Muscle of back (tissue), 13 donors: ENCODE measurements at places on chromosomes 1 and 21.

DNA sequence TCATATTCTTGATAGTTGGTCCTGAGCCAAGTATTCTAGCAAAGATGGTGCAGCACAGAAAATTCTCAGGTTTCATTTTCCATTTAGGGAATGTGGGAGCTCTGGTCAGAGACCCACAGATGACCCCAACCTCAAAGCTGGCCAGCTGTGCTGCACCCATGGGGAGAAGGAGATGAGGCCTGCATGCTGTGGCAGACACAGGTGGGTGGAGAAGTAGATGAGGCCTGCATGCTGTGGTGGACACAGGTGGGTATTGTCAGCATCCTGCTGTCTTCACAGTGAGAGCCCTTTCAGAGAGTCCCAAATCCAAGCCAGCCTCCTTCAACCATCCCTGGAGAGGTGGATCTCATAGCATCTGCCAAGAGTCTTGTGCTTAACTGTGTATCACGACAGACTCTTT lies 77.7 kb downstream of the DSCAM start:
- DNase-seq: no peak

DNA sequence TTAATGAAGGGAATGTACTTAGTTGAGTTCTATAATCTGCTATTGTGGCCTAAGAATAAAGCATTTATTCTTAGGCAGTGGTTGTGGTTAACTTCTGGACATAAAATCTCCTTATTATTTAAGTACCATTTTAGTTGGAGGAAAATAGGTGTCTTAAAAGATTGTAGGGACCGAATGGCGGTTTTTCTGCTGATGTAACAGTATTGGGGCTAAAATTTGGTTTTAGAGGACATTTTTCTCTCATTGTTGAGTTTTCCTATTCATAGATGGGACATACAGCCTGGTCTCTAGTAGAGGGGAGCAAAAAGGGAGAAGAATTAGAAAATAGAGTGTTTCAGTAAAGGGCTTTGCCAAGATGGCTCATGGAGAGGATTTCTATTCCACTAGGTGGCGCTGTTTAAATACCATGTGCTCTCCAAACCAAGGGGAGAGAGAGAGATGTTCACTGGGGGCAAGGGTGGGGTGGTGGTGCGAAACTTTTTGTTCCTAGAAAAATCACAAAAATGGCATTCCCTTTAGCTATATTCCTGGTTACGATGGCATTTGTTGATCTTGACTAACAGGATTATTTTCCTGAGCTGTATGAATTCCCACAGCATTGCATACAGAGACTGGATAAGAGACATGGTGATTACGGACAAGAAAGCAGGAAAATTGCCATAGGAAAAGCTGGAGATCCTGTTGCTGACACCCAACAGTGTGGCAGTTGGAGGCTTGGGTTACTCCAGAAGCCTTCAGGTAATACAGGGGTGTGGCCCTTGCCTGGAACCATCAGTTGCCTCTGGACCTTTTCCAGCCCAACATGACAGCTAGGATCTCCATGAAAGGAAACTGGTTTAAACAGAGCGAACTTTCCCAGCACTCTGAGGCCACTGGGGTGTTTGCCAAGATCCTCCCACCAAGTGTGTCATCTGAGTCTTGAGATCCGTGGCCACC lies 18.2 kb upstream of the FCGR2A start:
- DNase-seq: peak; percentile 64

- no peak for DNase-seq
Observed at GRCh38 chr1:206916000-206916709, 5.6 kb downstream of the FCMR start.

DNA sequence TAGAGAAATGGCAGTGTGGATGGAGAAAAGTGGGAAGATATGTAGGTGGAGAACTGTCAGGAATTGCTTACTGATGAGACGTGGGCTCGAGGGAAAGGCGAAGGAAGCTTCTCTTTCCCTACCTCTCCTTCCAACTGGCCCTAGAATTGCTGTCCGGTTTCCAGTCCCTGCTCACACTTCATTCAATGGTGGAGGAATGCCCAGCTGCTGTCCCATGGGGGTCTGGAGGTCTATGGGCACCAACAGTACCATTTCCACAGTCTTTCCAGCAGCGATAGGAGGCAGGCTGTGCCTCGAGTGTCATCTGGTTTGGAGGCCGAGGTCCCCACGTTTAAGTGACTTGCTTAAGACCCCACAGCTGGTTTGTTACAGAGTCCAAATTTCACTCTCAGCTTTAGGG lies 31.5 kb upstream of the CD1D start:
- DNase-seq: no peak

DNA sequence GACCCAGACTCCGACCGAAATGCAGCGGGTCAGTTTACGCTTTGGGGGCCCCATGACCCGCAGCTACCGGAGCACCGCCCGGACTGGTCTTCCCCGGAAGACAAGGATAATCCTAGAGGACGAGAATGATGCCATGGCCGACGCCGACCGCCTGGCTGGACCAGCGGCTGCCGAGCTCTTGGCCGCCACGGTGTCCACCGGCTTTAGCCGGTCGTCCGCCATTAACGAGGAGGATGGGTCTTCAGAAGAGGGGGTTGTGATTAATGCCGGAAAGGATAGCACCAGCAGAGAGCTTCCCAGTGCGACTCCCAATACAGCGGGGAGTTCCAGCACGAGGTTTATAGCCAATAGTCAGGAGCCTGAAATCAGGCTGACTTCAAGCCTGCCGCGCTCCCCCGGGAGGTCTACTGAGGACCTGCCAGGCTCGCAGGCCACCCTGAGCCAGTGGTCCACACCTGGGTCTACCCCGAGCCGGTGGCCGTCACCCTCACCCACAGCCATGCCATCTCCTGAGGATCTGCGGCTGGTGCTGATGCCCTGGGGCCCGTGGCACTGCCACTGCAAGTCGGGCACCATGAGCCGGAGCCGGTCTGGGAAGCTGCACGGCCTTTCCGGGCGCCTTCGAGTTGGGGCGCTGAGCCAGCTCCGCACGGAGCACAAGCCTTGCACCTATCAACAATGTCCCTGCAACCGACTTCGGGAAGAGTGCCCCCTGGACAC lies 534 bp downstream of the C1orf56 start:
- DNase-seq: peak; percentile 63

GRCh38 chr1:188314557-188315137 lies 1485.9 kb downstream of the PLA2G4A start:
- DNase-seq: no peak

DNA sequence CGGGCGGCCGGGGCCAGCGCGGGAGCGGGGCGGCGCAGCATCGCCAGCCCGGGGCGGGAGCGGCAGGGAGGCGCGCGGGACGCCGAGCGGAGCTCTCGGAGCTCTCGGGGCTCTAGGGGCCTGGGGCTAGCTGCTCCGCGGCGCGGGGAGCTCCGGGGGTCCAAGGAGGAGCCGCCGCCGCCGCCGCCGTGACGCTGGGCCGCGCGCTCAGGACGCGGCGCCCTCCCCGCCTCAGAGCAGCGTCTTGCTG lies 147 bp downstream of the CLSTN1 start:
- DNase-seq: no peak

DNA sequence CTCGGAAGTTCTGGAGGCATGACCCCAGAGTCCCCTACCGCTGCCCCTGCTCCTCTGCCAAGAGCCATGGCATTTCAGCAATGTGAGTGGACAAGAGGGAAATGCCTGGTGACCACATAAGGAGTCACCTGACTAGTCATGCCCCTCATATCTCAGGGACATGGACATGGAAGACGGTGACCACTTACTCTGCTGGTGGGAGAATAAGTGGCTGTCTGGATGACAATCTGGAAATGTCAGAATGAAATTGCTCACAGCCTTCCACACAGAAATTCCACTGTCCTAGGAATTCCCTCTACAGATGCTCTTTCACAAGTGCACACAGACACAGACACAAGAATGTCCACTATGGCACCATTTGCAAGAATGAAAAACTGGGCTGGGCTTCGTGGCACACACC lies 24.3 kb upstream of the PLEKHG5 start:
- no peak for DNase-seq

- DNase-seq: no peak
Observed at GRCh38 chr1:20726932-20727745, 5.4 kb downstream of the SH2D5 start.

GRCh38 chr1:188489336-188490112 lies 1660.8 kb downstream of the PLA2G4A start:
- DNase-seq: no peak

- DNase-seq: no peak
Observed at GRCh38 chr1:16621300-16621658, 7.9 kb upstream of the NBPF1 start.

DNA sequence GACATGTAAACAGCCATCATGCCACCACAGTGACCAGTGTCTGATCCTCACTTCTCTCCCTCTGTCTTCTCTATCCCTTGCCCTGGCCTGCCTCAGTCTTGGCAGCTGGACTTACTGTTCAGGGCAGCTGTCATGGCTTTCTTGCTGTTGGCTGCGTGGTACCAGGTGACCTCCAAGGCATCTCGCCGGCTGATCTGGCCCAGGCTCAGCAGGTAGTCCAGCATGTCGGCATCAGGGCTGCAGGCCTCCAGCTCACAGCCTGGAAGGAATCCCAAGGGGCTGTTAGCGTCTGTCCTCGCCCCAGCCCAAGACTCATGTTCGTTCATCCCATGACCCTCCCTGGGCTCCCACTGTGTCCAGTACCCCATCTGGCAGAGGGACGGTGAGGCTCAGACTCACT lies 3.6 kb downstream of the FAM151A start:
- no peak for DNase-seq

DNA sequence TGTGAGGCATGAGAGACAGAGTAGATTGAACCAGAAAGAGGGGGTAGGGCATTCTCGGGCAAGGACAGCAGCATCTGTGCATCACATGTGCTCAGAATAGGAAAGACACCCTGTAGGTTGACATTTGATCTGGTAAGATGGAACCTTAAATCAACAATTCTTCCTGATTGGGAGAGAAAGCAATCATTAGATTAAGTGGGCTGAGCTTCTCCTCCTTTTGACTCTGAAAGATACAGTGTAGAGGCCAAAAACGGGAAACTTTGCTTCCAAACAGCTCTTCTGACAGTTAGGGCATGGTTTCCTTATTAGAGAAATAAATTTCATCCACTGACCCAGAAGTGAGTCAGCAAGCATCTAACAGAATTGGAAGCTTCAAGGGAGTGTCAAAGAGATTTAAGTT lies 9.7 kb downstream of the KIF14 start:
- DNase-seq: no peak

DNA sequence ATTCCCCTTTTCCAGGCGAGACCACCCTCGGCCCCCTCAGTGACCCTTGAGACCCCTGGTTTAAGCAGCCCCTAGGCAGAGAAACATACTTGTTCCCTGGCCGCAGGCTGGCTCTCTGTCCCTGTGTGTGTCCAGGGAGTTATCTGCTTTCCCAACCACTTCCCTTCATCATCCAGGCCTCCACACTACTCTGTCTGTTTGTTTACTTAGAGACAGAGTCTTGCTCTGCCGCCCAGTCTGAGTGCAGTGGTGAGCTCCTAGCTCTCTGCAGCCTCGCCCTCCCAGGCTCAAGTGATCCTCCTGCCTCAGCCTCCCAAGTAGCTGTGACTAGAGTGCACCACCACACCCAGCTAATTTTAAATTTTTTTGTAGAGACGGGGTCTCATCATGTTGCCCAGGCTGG lies 5.8 kb upstream of the VWA1 start:
- DNase-seq: no peak

DNA sequence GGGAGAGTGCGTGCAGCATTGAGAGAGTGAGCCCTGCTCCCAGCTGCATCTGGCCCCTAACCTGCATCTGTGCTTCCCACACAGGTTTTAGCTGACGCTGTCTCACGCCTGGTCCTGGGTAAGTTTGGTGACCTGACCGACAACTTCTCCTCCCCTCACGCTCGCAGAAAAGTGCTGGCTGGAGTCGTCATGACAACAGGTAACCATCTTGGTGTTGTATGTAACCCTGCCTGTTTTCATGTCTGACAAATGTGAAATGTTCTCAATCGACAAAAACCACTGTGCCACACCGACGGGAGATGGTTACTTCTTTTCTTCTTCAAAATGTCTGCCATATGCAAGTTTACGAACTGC lies 105.8 kb downstream of the ADARB1 start:
- DNase-seq: no peak

- DNase-seq: no peak
Observed at GRCh38 chr1:178581351-178582303, 68.7 kb downstream of the TEX35 start.

DNA sequence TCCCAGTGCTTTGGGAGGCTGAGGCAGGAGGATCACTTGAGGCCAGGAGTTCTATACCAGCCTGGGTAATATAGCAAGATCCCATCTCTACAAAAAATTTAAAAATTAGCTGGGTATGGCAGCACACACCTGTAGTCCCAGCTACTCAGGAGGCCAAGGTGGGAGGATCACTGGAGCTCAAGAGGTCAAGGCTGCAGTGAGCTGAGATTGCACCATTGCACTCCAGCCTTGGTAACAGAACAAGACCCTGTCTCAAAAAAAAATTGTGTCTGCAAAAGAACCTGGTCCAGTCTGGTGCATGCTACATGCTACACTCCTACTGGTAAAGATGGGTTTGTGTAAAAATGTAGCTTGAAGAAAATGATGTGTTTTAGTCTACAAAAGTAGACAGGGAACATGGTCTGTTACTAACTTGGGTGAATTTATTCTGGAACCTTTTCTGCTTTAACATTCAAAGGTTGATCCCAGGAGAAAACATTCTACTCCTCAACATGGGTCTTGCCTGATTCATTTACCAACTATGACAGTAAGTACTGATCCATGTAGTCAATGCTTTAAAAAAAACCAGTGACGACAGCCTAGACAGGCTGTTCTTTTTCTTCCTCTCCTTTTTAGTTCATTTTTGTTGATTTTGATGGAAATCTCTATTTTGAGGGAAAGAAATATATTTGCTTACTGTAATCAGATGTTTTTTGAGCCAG lies 32.7 kb upstream of the ENAH start:
- DNase-seq: no peak

- DNase-seq: no peak
Observed at GRCh38 chr1:233315718-233316301, 11.7 kb upstream of the MAP3K21 start.

GRCh38 chr1:207654320-207654719 lies 9.4 kb downstream of the CR1L start:
- DNase-seq: no peak

GRCh38 chr1:234918181-234918841 lies 210.3 kb downstream of the TOMM20 start:
- peak; percentile 75 for DNase-seq

DNA sequence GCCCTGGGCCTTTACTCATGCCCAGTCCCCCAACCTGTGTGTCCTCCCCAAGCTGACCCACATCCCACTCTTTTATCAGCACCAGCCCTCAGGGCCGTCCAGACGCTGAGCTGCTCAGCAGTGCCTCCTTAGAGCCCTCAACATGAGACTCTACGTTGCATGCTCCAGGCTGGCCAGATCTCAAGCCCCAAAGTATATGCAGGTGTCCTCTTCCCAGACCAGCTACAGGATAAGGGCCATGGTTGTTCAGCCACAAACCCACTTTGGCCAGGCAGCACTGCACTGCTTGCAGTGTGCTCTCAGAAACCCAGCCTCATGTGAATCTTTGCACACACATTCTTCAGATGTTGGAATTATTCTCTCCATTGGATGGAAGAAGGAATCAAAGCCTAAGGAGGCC lies 6.0 kb downstream of the CITED4 start:
- DNase-seq: no peak

- no peak for DNase-seq
Observed at GRCh38 chr1:47402591-47402990, 13.5 kb upstream of the FOXE3 start.

- peak; percentile 10 for DNase-seq
Observed at GRCh38 chr1:116167625-116168276, 56.6 kb downstream of the MAB21L3 start.

- DNase-seq: no peak
Observed at GRCh38 chr1:114339379-114339778, 171.6 kb downstream of the TRIM33 start.

GRCh38 chr1:180539136-180539535 lies 19.6 kb upstream of the OVAAL start:
- DNase-seq: no peak
